ENCODE measurements at places on chromosomes 16 and 17. TPM values are rescaled to one million over a fixed set of nuclear protein-coding genes. Genes with fewer than 3 reads are reported as not detected.

- peaks cover 13% of the 10 kb centered on the region for H3K4me1 ChIP-seq
- H3K36me3 ChIP-seq = no peaks in the 10 kb centered on the region
- DNase-seq = peak; percentile 3
- no peaks in the 10 kb centered on the region for H3K27me3 ChIP-seq
- no peak overlapping the region for H3K4me3 ChIP-seq
These were observed 25.4 kb downstream of the SLC39A11 start for GRCh38 chr17:73067075-73067474.

DNA sequence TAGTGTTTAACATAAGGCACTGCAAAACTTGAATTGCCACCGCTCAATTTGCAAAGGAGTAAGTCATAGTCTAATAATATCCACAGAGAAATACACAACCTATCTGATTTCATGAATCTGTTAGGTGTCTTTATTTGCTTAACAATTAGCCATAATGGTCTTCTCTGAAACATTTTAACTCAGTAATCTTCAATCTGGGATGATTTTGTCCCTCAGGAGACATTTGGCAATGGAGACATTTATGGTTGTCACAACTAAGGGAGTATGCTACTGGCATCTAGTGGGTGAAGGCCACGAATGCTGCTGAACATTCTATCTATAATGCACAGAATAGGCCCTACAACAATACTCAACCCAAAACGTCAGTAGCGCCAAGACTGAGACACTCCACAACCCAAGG is 4.3 kb downstream of the UBE2G1 start:
- H3K4me3 ChIP-seq = no peak overlapping the region
- no peak for DNase-seq
- H3K36me3 ChIP-seq = no peaks in the 10 kb centered on the region
- H3K27me3 ChIP-seq = no peaks in the 10 kb centered on the region

DNA sequence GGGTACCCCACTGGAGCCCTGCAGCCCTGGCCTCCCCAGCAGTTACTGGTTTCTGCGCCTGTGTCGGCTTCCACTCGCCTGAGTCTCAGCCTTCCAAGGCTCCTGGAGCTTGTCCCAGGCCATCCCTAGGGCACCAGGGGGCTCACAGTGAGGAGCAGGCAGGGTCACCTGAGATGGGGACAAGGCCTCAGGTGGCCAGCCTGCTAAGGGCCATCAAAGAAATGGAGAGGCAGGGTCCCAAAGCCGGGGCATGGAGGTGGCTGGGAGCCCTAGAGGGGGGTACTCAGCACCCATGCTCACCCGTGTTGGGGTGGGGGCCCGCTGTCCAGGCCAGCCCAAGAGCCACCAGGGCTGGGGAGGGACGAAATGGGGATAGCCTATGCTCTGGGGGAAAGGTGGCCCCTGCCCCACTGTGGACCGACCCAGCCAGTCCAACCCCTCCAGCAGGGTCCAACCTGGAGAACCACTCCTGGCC is 1.3 kb downstream of the FASN start:
- H3K4me3 ChIP-seq = peak overlapping the region; percentile 93
- DNase-seq = no peak
- H3K27me3 ChIP-seq = no peaks in the 10 kb centered on the region
- peaks cover 37% of the 10 kb centered on the region for H3K4me1 ChIP-seq
- peak overlapping the region; percentile 22 for H3K27ac ChIP-seq
- peaks cover 18% of the 10 kb centered on the region for H3K36me3 ChIP-seq

- no peaks in the 10 kb centered on the region for H3K36me3 ChIP-seq
- peak overlapping the region; percentile 72 for H3K27ac ChIP-seq
- no peaks in the 10 kb centered on the region for H3K27me3 ChIP-seq
- H3K4me1 ChIP-seq = peaks cover 5% of the 10 kb centered on the region
These were observed 1.3 kb downstream of the CCDC102A start for GRCh38 chr16:57534881-57535658.

DNA sequence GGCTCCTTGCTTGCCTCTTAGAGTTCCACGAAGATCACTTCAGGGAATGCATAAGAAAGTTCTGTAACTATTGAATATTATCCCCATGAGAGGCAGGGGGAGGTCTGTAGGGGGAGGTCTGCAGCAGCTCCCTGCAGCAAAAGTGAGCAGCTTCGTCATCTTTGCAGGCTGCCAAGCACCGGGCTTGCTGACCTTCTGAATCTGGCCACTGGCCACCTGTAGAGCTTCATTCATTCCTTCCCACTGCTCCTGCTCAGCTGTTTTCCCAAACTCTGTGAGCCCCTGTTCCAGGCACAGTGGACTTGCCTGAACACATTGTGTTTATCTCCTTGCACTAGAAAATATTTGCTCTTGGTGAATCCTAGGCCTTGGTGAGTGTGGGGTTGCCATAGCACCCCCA is 443.3 kb downstream of the HAPSTR1 start:
- no peak overlapping the region for H3K4me3 ChIP-seq
- DNase-seq = no peak
- H3K27me3 ChIP-seq = no peaks in the 10 kb centered on the region
- H3K36me3 ChIP-seq = no peaks in the 10 kb centered on the region
- no peaks in the 10 kb centered on the region for H3K4me1 ChIP-seq

DNA sequence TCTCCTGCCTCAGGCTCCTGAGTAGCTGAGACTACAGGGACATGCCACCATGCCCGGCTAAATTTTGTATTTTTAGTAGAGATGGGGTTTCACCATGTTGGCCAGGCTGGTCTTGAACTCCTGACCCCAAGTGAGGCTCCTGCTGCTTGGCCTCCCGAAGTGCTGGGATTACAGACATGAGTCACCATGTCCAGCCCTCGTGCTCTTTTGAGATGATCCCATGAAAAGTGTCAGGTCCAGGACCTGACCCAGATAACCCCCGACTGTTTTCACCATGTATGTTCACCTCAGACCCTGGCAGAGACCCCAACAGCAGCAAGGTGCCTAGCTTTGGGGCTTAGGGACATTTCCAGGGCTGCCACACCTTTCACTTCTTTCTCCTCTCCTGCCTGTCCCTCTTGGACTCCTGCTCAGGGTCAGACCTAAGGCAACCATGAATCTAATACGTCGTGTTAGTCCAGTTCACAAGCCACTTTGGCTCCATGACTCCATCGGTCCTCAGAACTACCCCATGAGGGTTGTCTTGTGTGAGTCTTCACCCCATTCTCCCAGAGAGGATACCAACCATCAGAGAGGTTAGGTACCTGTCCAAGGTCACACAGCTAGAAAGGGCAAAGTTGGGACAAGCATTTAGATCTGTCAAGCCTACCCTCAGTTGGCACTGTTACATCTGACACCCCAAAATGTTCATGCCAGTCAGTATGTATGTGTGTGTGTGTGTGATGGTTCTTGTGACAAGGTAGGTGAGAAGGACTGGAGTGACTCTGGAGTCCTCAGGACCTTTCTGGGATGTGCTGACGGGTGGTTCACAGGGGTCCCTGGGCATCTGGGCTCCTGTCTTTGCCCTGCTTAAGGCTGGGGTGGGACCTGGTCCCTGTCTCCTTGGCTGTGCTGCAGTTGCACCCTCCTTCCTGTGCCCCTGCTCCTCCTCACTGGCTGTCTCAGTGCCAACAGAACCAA is 23.1 kb upstream of the MAP3K14 start:
- H3K4me3 ChIP-seq = no peak overlapping the region
- H3K27me3 ChIP-seq = no peaks in the 10 kb centered on the region
- H3K4me1 ChIP-seq = no peaks in the 10 kb centered on the region
- no peaks in the 10 kb centered on the region for H3K36me3 ChIP-seq

Gene RASL10B
- total RNA-seq = 13.3 TPM

GRCh38 chr16:2339521-2340484 is 725 bp downstream of the ABCA3 start:
- no peaks in the 10 kb centered on the region for H3K36me3 ChIP-seq
- H3K4me1 ChIP-seq = 0 out of 2 replicates have a peak, but pooled peaks cover 3% of the 10 kb centered on the region
- no peaks in the 10 kb centered on the region for H3K27me3 ChIP-seq

DNA sequence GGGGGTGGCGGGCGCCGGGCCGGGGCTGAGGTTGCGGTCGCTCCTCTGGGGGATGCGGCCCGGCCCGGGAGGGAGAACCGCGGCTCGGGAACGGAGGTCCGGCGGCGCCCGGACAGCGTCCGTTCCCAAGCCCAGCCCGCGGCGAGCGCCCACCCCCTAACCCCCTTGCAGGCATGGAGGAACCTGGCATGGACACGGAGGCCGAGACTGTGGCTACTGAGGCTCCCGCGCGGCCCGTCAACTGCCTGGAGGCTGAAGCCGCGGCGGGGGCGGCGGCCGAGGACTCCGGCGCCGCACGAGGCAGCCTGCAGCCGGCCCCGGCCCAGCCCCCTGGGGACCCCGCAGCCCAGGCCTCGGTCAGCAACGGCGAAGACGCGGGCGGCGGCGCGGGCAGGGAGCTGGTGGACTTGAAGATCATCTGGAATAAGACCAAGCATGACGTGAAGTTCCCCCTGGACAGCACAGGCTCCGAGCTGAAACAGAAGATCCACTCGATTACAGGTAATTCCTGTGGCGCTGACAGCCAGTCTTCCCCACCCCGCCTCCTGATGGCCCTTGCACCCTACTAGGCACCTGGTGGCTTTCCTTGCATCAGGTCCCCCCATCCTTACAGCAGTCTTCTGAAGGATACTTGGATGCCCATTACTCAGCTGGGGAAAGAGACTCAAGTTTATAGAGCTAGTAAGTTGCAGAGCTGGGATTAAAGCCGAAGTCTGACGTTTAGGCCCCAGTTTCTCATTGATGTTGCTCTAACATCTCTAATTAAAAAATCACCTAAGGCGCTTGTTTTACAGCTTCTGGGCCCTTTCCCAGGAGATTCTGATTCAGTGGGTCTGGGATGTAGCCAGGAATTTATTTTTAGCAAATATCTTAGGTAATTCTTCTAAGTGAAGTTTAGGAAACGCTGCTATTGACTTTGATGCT is 514 bp downstream of the UBFD1 start:
- H3K27me3 ChIP-seq = no peaks in the 10 kb centered on the region
- peaks cover 13% of the 10 kb centered on the region for H3K4me1 ChIP-seq
- H3K27ac ChIP-seq = peak overlapping the region; percentile 90
- H3K36me3 ChIP-seq = peaks cover 5% of the 10 kb centered on the region

Gene CFAP52
- not detected for total RNA-seq

All from Caco-2 (cell line).